ENCODE measurements at places on chromosomes 16 and 17.
A peak's percentile ranks its signal among the peaks of the same experiment; 100 is the strongest.

GRCh38 chr17:68805609-68806008 is 149.6 kb downstream of the ABCA8 start:
- no peak for DNase-seq

DNA sequence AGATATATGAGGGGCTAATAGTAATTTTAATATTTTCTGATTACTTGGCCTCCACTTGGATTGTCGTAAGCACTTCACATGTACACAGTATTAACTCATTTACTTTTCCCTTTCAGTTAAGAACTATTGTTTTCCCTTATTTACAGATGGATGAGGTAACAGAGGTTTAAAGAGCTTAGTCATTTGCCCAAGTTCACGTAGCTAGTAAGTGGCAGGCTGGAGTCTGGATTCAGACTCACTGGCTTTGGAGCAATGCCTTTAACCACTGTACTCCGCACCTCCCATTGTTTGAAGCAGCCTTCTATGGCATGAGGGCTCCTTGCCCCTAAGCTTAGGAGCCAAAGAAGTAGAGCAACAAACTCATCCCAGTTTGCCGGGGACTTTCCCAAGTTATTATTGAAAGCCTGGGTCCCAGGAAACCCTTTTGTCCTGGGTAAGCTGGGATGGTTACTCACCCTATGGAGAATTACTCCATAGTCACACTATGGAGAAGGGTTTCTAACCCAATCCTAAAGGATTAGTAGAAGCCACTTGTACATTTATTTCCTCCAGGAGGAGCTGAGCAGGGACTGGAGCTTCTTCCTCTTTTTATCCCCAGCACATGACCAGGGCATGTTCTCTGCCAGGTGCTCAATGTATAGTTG is 12.3 kb downstream of the FOXL1 start:
- no peak for DNase-seq

DNA sequence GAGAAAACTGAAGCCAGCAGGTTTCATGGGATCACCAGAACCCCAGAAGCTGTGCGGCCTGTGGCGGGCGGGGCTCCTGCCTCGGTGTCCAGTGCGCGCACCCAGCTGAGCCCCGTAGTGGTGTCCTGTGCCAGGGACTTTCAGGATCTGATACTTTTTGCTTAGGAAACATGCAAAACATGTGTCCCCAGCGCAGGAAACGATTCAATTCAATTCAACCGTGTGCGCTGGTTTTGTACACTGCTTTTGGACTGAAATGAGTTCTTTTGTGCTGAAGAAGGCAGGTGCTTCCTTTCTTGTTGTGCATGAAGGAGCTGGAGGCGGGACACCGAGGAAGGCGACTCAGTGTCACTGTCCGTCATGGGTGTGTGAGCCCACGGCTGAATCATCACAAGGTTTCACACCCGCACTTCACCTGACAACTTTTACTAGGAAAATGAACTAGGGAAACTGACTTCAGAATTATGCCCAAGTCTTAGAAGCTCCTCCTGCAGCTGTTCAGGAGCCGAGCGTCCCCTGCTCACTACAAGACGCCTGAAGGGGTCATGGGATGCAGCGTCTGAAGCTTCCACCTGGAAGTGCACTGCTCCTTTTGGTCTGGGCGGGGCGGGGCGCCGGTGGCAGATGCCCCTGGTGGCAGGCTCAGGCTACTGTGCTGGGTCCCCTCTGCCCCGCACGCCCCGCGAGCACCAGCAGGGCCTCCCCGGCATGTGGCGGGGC is 31.4 kb upstream of the ZNF750 start:
- no peak for DNase-seq

GRCh38 chr17:58112970-58113631 is 29.9 kb downstream of the DYNLL2 start:
- peak; percentile 90 for DNase-seq

GRCh38 chr17:74520790-74521480 is 10.3 kb downstream of the CD300LB start:
- DNase-seq: no peak

GRCh38 chr16:12296991-12297390 is 320.5 kb downstream of the SNX29 start:
- DNase-seq: no peak

DNA sequence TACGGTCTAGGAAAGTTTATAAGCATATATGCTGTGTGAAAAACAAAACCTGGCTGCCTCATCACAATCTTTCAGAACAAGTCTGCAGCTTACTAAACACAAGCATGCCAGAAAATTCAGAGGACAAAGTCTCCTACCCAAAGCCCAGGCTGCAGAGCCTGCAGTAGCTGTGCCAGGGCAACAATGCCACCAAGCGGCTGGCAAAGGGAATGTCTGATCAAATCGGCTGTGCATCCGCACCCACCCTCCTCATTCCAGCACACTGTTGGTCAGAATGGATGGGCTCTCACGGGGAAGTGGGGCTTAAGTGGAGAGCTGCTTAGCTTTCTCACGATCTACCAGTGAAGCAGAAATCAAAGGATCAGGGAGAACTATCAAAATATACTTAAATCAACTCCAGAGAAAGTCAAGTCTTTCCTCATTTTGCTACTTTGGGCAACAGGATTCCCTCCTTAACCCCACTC is 73.5 kb downstream of the CYTH1 start:
- peak; percentile 70 for DNase-seq

GRCh38 chr17:66044083-66044482 is 147.8 kb downstream of the CEP112 start:
- no peak for DNase-seq

Measured in activated CD8-positive, alpha-beta T cell treated with anti-CD3 and anti-CD28 coated beads, Interleukin-2, amount 10 ng/mL, durations not matched to agents 7 days and 5 days (primary cell).